ENCODE measurements at places on chromosomes 4 and X. TPM values are rescaled to one million over a fixed set of nuclear protein-coding genes. Genes with fewer than 3 reads are reported as not detected.

- no peak for DNase-seq
Observed at GRCh38 chr4:70607334-70607853, 15.3 kb downstream of the AMBN start.

DNA sequence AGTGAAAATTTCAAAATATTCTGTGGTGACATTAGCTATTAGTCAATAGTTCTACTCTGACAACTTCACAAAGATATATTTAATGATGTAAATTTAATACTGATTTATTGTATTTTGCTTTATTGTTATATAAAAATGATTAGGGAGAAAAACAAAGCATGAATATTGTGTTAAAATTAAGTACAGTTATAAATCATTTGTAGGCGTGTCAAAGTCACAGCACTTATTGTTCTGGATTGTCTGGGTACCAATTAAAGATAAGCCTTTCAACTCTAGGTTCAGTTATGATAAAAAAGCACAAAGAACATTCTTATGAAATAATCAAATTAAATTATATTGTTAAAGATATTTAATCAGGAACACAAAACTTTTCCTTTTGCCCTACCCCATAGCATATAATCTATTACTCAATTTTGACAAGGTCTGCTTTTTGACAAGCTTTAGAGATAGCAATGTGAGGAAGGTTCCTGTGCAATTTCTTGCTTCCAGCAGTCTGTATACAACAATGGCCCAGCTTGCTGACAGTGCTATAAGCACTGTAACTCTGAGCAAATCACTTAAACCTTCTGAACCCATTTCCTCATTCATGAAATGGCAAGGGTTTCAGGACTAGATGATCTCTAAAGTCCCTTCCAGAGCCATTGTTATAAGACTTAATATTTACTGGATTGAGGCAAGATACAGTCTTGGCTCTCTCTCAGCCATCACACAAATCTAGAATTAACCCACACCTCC is 910.3 kb upstream of the LCORL start:
- no peak for DNase-seq

GRCh38 chr4:112704991-112705845 is 68.3 kb downstream of the LARP7 start:
- peak; percentile 66 for DNase-seq

DNA sequence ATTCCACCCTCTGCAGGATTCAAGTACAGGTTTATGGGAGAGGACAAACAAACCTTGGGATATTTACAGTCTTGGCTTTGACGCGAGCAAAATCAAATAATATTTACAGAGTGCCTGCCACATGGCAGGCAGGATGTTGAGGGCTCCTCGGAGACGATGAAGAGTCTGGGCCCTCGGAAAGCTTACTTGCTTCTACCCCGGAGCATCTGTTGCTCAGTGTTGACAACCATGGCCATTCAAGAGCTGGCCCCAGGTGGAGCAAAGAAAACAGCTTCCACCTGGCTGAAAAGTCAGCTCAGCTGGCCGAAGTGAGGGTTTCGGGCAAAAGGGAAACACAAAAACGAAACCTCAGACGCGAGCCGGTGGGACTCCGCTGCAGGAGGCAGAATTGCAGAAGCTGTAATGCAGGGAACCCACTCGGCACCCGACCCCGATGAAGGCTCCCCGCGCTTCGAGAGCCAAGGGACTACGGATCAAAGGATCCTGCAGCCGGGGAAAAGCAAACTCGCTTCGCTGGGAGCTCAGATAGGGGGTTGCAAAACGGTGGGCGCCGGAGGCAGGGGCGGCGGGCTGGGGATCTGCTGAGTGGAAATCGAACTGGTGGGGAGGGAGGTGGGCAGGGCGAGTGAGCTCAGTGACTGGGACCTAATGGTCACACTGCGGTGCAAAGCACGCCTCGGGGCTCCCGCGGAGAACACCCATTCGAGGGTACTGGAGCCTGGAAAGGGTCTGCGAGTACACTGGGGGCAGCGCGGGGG is 805 bp downstream of the ATP8A1 start:
- peak; percentile 68 for DNase-seq

GRCh38 chr4:116150152-116150551 is 935.2 kb downstream of the TRAM1L1 start:
- no peak for DNase-seq

DNA sequence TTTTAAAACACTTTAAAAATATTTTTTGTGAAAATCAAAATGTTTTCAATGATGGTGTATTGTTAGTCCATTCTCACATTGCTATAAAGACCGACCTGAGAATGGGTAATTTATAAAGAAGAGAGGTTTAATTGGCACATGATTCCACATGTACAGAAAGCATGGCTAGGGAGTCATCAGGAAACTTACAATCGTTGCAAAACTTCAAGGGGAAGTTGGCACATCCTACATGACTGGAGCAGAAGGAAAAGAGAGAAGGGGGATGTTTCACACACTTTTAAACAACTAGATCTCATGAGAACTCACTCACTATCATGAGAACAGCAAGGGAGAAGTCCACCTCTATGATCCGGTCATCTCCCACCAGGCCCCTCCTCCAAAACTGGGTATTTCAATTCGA is 110.7 kb downstream of the TMEM47 start:
- DNase-seq = no peak

XAGE1A gene
- not detected for total RNA-seq
